ENCODE measurements at places on chromosomes 5 and 9.

DNA sequence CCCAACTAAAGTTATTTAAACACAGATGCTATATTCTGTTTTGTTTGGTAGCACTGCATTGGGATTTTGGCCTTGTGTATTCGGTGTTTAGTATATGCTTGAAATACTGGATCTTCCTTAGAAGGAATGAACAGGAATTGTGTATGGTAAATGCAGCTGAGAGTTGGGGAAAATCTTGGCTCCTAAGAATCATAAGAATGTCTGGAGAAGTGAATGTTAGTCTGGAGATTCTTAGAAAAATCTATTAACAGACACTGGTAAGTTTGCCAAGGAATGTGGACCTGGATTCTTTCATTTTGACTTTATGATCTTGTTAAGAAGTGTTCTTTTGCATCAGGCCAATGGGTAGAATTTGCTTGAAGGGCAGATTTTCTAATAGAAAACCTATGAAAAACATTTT is 38.9 kb downstream of the SNX30 start:
- DNase-seq: no peak

DNA sequence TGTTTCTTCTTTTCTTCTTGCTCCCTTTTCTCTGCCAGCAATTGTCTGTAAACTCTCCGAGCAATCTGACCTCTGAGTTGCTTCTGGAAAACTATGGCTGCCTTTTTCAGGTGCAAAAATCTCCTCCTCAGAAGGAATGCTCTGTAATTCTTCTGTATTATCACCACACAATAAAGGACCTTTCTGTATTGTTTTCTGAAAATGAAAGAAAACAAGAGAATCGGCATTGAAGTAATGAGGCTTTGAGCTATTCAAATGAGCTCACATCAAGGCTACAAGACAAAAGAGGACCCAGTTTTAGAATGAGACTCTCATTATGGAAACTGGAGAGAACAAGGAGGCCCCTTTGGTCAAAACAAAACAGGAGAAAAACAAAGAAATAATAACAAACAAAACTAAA is 86.2 kb upstream of the RETREG1 start:
- no peak for DNase-seq

- no peak for DNase-seq
These were observed 144.9 kb upstream of the HAPLN1 start for GRCh38 chr5:83865579-83865978.

- no peak for DNase-seq
These were observed 10.3 kb downstream of the CETN3 start for GRCh38 chr5:90399251-90399650.

- DNase-seq: no peak
These were observed 8.7 kb downstream of the PHF19 start for GRCh38 chr9:120868339-120868675.

GRCh38 chr5:43038496-43038989 is 1.6 kb downstream of the ANXA2R start:
- no peak for DNase-seq

- DNase-seq: no peak
These were observed 3.1 kb upstream of the IL7R start for GRCh38 chr5:35853631-35854030.

DNA sequence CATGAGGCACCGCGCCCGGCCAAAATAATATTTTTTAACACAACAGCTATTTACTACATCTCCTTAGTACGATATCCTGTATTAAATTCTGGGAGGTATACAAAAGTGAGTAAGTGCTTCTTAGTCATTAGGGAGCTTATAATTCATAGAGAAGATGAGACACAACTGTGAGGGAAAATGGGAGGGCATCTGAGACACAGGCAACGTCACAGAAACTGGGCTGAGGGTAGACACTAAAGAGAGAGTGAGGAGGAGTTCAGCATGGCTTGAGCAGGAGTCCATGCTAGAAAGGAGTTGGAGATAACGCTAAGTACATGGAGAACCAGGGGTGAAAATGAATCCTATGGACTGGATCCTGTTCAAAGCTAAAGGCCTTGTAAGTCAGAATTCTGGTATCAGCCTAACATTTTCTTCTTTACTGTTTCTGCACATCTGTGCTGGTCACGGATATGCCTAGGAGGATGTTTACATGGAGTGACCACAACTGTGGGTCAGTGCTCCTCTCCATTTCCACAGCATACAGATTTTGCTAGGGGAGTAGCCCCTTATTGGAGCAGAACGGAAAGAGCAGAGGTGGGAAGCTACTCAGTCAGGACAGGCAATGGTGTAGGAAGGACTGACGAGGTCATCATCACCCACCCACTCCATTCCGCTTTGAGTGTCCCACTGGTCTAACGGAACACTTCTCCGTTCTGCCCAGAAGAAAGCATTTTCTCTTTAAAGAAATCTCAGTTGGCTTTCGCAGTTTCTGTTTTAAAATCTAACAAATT is 310.4 kb upstream of the EFNA5 start:
- DNase-seq: no peak

DNA sequence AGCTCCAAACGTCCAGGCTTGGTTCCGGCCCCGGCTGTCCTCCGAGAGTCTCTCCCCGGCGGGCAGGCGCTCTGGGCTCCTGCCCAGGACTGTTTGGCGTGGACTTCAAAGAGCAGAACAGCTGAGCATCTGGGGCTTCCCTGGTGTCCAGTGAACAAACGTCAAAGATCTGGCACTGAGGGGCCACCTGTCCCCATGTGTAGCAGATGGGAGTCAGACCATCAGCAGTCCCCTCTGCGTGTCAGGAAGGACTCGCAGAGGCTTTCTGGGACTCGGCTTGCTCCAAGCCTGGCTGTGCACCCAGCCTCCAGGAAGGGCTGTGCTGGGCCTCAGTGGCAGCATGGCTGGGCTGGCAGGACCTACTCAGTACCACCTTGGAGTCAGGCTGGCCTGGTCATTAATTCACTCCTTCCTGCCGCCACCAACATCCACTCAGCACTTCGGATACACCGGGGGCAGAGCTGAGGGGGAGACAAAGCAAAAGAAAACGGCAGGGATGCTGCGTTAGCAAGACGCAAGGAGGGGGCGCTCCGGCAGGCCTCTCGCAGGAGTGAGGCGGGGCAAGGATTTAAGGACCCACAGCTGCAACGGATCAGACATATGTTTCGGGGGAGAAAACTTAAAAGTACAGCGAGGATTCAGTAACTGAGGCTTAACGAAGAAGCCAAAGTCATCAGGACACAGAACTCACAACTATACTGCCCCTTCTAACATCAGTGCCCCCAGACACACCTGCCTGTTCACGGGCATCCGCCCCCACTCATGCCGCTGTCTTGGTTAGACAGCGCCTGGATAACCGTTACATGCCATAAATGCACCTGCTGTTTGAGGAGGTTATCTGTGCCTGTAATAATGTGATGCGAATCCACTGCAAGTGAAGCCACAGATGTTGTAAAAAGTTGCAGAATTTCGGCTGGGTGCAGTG is 164.5 kb upstream of the PHYKPL start:
- DNase-seq: no peak

- DNase-seq: peak; percentile 35
These were observed 407.7 kb upstream of the GRAMD2B start for GRCh38 chr5:126015235-126016181.

DNA sequence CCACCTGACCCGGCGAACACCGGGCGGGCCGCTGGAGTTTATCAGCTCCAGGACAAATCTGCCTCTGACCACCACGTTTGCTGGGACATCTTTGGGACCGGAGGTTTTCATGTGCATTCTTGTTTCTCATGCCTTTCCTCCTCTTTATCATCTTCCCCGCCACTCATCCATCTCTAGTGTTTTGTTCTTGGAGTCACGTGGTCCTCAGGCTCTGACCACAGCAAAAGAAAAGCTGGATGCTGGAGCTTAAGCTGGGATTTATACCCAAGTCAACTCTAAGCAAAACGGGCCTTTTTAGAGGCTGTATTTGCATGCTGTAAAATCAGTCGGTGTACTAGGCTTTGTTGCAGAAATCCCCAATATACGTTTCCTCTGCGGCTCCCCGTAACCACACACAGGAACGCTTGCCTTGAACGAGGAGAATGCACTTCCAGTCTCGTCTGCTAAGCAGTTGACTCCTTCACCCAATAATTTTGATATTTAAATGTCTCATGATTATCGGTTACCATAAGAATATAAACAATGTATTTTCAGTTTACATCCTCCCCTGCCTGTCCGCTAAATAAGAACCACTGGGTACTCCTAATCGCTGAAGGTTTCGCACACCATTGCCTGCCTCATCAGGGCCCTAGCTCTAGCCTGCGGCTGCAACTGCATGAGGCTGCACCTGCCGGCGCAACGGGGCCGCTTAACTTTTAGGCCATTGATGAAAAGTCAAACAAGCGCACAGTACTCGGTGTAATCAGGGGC is 560 bp upstream of the NDUFS6 start:
- DNase-seq: peak; percentile 43

DNA sequence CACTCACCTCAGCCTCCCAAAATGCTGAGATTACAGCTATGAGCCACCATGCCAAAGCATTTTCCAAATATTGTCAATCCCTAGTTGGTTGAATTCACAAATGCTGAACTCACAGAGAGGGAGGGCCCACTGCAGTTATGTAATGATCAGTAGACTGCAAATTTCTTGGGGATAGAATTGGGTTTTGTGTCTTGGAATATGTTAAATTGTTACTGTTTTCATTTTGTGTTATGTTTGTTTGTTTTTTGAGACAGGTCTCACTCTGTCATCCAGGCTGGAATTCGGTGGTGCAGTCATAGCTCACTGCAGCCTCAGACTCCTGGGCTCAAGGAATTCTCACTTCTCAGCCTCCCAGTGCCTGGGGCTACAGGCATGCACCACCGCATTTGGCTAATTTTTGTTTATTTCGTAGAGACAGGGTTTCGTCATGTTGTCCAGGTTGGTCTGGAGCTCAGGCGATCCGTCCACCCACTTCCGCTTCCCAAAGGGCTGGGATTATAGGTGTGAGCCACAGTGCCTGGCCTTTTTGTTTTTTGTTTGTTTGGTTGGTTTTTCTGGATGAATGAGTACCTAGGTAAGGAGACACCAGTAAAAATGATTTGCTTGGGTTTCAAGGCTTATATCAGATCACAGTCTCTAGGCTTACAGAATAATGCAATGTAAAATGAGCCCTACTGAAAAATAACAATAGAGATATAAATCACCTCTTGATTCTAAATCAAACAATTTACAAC is 31.5 kb upstream of the LMNB1 start:
- no peak for DNase-seq

GRCh38 chr5:67337751-67338150 is 141.2 kb upstream of the CD180 start:
- no peak for DNase-seq

DNA sequence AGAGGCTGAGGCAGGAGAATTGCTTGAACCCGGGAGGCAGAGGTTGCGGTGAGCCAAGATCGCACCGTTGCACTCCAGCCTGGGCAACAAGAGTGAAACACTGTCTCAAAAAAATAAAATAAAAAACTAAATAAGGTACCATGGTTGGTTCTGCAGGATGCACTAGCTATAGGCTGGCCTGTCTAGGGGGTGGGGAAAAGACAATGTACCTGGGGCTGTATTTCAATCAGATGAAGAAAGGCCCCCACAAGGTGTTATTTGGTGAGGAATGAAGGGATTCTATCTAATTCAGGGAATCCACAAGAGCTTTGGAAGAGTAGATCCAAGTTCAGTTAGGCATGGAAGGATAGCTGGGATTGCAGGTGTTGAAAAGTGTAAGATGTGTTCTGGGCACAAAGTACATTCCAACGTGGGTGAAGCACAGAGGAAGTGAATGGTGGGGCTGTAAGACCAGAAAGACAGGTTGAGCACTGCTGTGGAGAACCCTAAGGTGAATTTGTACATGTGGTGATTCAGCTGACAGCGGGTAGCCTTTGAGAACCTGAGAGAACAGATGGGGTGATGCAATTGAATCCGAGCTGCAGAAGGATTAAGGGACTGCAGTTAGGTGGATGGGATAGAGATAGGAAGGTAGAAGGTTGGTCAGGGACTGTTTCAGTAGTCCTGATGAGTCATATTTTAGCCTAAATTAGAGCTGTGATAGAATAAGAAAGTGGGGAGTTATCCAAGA is 71.8 kb downstream of the CAST start:
- DNase-seq: no peak

GRCh38 chr5:110105692-110106091 is 416.0 kb downstream of the MAN2A1 start:
- DNase-seq: no peak

GRCh38 chr9:132646726-132647125 is 23.1 kb downstream of the DDX31 start:
- DNase-seq: no peak

GRCh38 chr5:163659568-163659902 is 154.1 kb downstream of the MAT2B start:
- no peak for DNase-seq

DNA sequence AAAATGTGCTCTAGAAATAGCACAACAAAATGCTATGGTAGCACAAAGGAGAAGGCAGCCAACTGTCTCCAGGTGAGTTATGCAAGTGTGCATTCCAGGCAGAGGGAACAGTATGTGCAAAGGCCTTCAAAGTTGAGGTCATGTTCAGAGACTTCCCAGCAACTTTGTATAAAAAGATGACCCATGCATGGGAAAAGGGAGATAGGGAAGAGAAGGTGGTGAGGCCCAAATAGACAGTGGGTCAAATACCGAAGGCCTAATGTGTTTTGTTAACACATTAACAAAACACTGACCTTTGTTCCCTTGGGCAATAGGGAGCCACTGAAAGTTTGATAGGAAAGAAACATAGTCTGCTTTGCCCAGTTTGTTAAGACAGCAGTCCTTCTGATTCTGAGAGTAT is 445.3 kb downstream of the EBF1 start:
- DNase-seq: no peak

- DNase-seq: no peak
These were observed 174.1 kb upstream of the RFX3 start for GRCh38 chr9:3699883-3700282.

DNA sequence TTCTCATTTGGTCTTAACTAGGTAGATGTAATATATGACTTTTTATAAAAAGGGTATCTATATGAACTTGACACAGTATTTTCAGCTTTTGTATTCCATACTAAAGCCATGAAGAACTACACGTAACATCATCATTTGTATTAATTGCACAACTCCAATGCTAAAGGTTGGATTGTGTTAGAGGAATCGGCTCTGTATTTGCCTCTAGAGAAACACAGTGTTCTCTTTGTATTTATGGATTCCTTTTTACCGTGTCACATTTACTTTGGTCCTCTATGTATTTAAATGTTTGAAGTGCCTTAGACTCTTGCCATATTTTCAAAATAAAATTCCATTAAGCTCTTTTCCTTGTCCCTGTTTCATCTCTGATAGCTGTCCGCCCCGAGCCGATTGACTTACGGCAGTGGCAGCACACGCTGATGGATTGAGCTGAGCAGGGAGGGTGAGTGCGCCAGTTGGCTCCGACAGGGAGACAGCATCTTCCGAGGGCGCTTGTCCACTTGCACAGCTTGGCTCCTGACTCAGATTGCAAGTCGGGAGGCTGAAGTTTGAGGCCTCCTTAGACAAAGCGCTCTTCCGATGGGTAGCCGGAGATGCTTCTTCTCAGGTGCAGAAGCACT is 95.6 kb upstream of the DMRT1 start:
- no peak for DNase-seq

DNA sequence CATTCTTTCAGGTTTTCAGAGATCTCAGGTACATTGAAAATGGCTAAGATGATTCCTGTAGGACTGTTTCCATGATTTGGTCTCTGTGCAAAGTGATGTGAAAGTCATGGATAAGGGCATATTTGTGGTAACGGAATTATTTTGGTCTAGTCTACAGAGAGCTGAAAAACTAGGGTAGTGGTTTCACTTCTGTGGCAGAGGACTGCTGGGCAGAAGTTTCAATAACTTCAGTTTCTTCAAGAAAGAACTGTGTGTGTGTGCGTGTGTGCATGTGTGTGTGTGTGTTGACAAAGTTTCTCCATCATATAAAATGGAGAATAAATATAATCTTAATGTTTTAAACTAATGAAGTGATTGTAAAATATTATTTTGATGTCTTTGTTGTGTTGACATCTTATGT is 4.3 kb downstream of the CNOT8 start:
- DNase-seq: no peak

Data from HEK293T (cell line).